ENCODE measurements at places on chromosomes 2 and 18.

- DNase-seq: no peak
Measured at GRCh38 chr2:14231391-14231898, 401.1 kb upstream of the LRATD1 start.

GRCh38 chr18:13279181-13280069 is 60.9 kb downstream of the LDLRAD4 start:
- DNase-seq: peak; percentile 21

- DNase-seq: no peak
Measured at GRCh38 chr2:226508683-226509082, 290.9 kb downstream of the IRS1 start.

DNA sequence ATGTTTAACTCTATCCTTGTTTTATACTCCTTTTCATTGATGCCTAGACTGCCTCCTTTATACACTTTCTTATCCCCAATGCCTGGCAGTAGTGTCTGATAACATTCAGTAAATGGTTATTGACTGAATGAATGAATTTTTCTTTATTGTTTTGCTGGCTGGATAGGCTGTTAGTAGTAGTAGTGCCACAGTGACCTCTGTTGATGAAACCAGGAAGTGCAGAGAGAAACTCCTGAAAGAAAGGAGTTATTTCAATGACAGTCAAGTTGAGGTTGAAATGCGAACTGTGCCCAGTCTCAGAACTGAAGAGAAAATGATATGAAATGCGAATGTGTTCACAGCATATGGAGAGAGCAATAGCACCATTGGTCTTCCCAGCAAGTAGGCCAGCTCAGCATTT is 26.8 kb upstream of the SLC9A2 start:
- no peak for DNase-seq

DNA sequence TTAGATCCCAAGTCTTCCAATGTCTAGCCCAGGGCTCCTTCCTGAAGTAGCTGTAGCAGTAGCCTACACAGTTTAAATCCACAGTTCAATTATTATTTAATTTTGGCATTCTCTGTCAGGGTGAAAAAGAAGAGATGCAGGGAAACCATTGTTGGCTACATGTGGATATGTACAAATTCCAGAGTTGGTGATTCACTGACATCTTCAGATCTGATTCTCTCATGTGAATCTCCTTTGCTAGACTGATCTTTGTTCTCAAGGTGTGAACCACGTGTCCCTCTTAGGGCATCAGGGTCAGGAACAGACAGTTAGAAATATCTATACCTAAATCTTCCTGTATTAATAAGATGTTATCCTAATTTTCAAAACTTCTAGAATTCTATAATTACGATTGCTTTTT is 36.7 kb downstream of the ADCYAP1 start:
- no peak for DNase-seq

- DNase-seq: no peak
Measured at GRCh38 chr2:42167458-42167857, 1.7 kb upstream of the EML4 start.

- no peak for DNase-seq
Measured at GRCh38 chr2:144583741-144584453, 64.0 kb upstream of the ZEB2 start.

DNA sequence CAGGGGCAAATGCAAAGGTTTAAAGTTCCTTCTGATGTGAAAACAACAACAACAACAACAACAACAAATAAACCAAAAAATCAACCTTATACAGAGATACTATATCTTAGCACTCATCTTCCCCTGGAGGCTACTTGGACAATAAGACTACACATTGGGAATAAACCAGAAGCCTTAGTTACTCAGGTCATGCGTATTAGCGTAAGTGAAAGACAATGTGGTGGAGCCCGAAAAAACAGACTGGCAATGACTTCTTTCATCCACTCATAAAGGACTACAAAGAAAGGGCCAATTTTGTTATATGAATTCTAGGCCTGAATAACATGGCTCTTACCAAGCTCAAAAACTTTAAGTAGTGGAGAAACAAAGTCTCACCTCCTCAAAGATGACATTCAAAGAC is 19.4 kb upstream of the PPP4R3B start:
- no peak for DNase-seq

GRCh38 chr18:21831413-21831831 is 90.8 kb downstream of the MIB1 start:
- peak; percentile 39 for DNase-seq

- no peak for DNase-seq
Measured at GRCh38 chr2:39938035-39938835, 159.2 kb upstream of the THUMPD2 start.

GRCh38 chr2:164205347-164205746 is 415.9 kb downstream of the GRB14 start:
- DNase-seq: no peak

DNA sequence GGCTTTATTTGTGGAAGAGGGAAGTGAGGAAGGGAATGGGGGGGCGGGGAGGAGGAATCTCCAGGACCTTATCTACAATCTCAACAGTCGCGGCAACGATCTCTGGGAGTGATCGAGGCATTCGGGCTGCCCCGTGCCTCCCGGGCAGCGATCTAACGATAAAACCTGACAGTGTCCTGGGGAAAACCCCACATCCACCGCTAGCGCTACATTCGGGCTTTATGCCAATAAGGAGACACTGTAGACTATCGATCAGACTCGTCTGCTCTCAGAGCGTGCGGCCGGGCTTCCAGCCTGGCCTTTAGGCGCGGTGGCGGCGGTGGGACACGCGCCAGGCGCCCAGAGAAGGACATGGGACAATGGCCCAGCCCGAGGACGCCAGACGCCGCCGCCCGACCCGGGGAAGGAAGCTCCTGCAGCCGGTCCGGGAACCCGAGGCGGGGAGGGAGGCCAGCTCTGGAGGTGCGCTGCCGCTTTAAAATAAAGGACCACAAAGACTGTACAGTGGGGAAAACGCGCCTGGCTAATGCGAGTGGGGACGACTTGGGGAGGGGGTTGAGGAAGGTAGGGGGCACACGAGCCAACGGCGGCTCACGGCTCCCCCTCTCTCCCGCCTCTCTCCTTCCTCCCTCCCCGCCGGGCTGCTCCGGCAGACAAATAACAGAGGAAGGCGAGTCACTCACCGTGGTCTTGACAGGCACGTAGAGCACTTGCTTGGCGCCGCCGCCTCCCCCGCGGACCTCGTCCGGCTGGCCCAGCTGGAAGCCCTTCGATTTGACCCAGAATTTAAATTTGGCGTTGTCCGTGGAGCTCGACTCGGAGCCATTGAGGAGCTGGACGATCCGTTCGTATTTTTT is 2.2 kb downstream of the NOL4 start:
- DNase-seq: peak; percentile 20

DNA sequence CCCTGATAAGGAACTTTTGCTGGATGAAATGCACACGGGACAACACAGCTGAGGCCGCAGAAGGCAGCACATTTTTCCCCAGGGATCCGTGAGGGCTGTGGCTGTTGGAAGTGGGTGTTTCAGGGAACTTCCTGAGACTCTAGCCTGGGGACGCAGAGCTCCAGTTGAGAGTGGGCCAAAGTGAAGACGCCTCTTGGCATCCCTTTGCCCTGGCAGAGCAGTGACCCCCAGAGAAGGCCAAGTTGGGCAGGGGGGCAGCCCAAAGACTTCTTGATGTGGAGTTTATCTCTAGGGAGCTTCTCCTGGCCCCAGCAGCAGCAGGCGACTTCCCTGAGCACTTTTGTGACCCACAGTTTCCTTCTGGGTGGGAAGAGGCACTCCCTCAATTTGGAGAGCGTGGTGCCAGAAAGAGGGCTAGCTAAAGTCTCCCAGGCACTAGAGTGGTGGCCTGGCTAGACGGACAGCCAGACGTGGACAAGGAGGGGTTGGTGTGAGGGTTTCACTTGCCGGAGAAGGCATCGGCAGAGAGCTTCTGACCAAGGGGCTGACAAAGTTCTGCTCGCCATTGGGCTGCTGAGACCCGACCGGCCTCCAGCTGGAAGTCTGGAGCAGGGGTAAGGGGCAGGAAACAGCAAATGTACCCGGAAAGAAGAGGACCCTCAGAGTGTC is 108.8 kb downstream of the ACKR3 start:
- DNase-seq: peak; percentile 64
